ENCODE measurements at places on chromosomes 2 and 18.

DNA sequence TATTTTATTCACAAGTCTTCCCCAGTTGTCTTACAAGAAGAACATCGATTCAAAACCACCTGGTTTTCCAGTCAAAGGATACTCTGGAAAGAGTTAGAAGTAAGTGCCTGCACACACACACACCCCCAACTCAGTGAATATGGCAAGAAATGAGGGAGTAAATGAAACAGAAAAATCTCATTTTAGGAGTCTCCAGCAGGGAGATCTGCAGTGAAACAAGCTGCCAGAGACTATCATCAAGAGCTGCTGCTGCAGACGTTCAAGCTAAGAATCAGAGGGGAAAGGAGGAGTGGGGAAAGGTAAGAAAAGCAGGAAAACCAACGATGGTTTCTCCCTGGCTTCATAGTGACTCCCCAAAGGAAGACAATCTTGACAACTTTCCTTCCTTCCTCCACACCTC is 2.4 kb downstream of the ALK start:
- no peak for DNase-seq

DNA sequence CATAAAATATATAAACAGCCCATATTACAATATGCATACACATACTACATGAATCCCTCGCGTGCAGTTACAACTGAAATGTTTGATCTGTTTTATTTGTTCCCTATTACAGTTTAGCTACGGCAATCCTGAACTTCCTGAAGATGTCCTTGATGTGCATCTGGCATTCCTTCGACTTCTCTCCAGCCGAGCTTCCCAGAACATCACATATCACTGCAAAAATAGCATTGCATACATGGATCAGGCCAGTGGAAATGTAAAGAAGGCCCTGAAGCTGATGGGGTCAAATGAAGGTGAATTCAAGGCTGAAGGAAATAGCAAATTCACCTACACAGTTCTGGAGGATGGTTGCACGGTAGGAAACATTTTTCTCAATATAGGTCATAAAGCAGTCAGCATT is 36.4 kb downstream of the COL3A1 start:
- DNase-seq: no peak

DNA sequence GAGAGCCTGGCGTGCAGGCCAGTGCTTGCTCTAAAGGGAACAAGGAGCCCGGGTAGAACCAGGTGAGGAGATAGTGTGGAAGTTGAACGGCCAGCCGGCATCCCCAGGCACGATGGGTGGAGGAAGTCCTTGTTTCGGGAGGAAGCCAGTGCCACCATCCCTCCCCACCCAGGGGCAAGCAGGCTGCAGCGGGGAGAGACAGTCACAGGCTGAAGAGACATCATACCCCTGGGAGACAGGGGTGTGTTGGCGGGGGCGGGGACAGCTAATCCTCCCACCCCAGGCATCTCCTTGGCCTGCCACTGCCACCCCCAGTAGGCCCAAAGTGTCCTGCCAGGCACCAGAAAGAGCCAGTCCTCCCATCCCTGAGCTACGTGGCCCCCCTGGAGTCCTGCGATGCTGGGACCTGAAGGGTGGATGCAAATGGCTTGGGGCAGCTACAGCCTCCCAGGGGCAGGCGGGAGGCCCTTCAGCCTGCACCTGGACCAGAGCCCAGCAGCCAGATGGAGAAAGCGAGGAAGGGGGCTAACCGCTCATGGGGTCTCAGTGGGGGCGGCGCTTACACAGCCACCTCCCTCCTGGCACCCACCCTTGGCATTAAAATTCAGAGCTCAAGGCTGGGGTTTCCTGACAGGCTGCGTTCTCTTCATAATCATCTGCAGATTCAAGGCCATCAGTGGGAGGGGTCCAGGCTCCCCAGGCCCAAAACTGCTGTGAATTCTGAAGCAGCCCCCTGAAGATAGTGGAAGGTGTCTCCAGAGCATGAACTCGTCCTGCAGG is 14.8 kb upstream of the GPR55 start:
- DNase-seq: no peak

- no peak for DNase-seq
These were observed 115.1 kb upstream of the FAM136A start for GRCh38 chr2:70417011-70417410.

DNA sequence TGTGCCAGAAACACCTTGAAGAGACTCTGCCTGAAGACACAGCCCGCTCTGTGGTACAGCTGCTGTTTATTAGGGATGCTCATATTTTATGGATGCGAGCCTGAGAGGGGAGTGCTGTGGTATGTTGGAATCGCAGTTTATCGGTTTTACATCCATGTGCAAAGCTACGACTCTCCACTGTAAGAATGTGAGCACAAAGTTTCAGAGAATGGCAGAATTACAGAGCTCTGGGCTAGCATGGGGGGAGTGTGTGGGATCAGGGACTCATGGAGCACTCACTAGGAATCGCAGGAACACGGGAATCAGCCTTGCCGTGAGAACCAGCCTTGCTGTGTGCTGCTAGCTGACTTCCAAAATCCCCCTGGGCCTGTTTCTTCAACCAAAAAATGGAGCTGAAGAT is 199.9 kb downstream of the RNF144A start:
- DNase-seq: no peak

GRCh38 chr18:63237881-63238692 is 81.5 kb downstream of the BCL2 start:
- no peak for DNase-seq

DNA sequence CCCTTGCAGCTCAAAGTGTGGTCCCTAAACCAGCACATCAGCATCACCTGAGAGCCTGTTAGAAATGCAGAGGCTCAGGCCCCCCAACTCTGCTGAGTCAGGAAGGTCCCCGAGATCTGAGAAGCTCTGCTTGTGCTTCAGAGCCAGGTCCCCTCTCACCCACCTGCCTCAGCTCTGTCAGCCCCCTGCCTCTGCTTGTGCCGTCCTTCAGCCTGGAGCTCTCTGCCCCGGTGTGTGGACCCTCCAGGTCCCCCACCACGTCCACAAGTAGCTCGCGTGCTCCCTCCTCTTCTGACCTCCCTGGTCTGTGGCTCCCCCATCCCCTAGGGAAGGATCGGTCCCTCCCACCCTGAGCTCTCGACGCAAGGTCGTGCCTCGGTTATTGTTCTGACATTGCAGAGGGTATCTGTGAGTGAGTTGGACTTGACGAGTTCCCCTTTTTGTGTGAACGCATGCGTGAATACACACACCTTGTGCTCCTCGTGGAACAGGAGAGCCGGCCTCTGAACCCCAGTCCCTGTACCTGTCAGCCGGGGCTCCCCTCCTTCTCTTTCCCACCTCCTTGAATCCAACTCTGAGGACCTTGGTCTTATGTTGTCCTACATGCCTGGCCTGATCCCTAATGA is 75.5 kb upstream of the TAF1B start:
- no peak for DNase-seq

- no peak for DNase-seq
These were observed 130.6 kb downstream of the RPRM start for GRCh38 chr2:153347818-153348495.

DNA sequence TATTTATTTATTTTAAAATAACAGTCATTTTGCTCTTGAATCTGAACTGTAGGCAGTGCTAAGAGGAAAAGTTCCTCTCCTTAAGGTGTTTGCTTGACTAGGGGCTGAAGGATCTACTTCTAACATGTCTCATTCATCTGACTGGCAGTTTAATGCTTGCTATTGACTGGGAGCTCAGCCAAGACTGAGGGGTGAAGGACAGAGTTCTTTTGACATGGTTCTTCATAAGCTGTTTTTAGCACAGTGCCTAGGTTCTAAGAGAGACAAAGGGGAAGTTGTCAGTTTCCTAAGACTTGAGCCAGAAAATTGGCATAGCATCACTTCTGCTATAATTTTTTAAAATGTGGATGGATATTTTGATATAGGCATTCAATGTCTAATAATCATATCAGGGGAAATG is 73.0 kb downstream of the COMMD1 start:
- no peak for DNase-seq

GRCh38 chr2:8935982-8936381 is 67.5 kb downstream of the MBOAT2 start:
- DNase-seq: no peak

- no peak for DNase-seq
These were observed 103.0 kb downstream of the SPIRE1 start for GRCh38 chr18:12554796-12555388.

DNA sequence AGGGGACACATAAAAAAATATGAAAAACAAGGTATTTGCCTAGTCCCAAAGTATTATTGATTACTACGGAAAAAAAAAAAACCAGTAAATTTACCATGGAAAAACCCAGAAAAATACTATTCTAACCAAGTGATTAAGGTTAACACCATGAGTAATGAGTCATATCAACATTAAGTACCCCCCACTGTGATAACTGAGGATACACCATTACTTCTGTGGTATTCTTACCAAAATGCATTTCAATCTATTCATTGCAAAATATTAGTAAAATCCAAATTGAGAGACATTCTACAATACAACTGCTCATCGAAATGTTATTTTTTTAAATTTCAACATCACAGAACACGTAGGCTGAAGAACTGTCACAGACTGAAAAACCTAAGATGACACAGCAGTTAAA is 669.8 kb downstream of the ZEB2 start:
- no peak for DNase-seq

DNA sequence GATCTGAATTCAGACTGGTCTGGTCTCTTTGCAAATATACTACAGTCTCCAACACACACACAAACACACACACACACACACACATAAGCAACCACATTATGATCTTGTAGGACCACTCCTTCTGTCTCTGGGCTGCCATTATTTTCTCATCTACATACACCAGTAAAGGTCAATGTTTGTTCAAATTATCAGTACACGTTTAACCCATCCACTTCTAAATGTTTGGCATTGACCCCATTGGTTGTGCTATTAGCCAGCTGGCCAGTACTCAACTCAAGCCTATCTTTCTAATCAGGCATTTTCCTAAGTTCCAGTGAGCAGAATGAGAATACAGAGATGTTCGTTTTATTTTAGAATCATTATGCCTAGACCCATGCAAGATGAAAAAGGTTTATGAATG is 186.4 kb downstream of the CNTNAP5 start:
- no peak for DNase-seq

DNA sequence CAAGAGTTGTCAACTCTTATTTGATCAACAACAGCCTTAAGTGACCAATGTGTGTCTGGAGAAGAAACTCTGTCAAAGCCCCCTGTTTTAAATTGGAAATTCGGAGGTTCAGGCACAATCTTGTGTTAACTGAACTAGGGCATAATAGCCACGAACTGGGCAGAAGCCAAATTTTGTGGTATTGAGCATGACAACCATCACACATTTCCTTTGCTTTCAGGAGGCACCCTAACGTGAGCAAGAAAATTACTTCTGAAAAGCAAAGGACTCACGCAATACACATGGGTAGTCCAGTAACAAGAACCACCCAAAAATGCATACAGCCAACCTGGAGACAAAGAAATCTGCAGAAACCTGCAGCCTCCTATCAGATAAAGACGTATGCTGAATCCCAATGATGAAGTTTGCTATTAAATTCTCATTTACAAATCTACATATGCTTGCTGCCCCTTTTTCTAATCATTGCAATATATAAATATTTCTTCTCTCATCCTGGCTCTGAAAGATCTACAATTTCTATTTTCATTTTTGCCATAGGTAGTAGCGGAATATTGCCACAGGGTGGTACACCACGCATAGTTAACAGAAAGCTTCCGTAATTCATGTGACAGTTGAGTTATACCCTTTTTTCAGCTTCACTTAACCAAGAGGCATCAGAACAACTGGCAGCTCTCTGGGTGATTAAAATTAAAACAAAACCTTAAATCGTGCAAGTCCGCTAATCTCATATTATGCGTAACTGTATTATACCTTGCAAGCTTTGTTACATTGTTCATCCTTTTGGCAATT is 495.8 kb downstream of the NRXN1 start:
- no peak for DNase-seq

GRCh38 chr2:36780231-36780839 is 83.8 kb downstream of the VIT start:
- no peak for DNase-seq

DNA sequence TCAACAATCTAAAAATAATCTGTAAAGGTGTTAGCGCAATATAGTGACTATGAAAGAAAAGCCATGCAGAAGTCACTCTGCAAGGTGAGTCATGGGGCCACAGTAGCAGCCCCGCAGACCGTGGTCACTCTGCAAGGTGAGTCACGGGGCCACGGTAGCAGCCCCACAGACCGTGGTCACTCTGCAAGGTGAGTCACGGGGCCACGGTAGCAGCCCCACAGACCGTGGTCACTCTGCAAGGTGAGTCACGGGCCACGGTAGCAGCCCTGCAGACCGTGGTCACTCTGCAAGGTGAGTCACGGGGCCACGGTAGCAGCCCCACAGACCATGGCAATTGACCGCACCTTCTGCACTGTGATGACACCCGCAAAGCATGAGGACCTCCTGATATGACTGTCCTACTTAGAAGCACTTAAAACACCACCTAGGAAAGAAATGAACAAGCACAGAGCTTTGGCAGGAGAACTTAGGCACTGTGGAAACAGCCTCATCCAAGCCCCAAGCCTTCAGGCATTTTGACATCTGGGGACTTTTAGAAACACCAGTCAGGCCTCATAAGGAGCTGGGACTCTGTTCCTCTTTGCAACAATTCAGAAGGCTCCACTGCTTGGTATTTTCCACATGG is 70.1 kb downstream of the LDLRAD4 start:
- no peak for DNase-seq

GRCh38 chr18:55268151-55268601 is 308.9 kb upstream of the CCDC68 start:
- no peak for DNase-seq

DNA sequence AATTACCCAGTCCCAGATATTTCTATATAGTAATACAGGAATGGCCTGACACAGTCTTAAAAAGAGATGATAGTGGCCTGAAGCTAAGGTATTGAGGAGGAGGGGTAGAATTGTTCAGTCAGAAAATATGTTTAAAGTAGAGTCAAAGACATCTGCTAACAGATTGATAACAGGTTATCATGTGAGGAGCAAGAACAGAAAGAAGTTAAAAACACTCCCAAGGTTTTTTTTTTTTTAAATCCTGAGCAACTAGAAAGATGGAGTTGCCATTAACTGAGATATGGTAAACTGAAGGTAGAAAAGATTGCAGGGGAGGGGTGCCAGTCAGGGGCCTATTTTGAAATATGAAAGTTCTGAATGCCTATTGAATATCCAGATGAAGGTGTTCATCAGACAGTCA is 43.1 kb downstream of the SP3 start:
- DNase-seq: no peak

DNA sequence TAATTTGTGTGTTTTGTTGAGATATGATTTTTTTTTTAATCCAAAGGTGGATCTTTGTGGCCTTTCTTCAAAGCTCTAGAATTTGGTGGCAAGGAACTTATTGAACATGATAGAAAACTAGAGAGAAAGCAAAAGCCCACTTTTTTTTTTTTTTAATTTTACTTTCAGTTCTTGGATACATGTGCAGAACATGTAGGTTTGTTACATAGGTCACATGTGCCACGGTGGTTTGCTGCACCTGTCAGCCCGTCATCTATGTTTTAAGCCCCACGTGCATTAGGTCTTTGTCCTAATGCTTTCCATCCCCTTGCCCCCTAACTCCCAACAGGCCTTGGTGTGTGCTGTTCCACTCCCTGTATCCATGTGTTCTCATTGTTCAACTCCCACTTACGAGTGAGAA is 135.9 kb downstream of the RHBDD1 start:
- no peak for DNase-seq

Measured in activated naive CD4-positive, alpha-beta T cell (primary cell).